ENCODE measurements at places on chromosomes 7 and 10.

DNA sequence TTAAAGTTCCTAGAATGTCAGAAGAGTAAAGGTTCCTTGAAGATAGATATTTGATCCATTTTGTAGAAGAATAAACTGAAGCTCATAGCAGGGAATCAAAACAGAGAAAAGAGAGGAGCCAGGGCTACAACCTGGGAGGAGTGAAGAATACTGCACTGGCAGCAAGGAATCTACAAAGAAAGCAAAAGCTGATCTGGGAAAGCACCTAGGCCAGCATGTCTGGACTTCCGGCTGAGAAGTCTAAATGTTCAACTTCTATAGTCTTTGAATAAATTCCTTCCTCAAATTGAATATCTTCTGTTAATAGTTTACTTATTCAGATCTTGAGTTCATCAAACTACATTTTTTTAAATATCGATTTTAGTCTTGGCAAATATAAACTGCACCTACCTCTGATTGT, 78.2 kb downstream of the VPS41 start:
- no peak for DNase-seq

GRCh38 chr10:1663226-1663625, 74.1 kb downstream of the ADARB2 start:
- no peak for DNase-seq

DNA sequence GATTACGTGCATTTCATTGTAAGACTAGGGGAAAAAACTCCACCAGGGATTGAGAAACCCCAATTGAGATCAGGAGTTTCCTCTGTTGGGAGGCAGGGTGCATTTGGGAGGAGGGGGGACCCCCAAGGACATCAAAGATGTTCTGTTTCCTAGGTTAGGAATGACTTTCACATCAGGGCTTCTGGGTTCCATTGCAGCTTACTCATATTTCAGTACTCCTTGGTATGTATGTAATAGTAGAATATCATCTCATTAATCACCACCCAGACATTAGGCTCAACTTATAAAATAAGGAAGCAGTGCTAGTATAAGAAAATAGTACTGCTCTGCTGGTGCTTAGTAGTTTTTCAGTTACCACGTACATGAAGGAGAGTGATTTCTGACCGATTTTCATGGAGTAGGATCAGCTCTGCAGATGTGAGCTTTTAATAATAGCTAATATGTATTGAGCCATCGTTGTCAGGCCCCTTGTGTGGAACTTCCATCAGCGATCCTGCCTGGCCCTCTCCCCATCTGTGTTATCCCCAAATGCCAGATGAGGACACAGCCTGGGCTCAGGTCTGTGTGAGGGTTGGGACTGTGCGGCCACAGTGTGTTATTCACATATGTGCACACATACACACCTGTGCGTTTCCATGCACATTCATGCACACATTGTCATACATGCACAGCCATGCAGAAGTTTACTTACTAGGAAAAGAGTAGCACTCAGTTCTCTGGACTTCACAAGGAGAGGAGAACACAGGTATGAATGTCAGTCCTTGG, 23.5 kb downstream of the UPP1 start:
- DNase-seq, result no peak

- no peak for DNase-seq
Measured at GRCh38 chr10:121926671-121927317, 1.0 kb downstream of the ATE1 start.

DNA sequence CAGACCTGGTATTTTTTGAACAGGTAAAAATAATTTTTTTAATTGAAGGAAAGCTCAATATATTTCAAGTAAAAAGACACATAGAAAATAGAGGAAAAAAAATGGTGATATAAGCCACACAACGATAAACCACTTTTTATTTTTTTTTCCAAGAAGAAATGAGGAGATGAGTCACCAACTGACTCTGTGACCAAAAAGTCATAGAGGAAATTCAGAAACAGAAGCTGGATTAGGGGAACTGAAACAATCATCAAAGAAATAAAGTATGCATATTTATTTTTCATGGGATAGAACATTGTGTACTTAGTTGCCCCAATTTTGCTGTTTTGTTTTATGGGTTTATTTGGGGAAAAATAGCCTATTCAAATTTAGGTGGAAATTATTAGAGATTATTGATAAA, 176.8 kb upstream of the AGR3 start:
- DNase-seq, result no peak

GRCh38 chr10:107166403-107166802, 1.9 kb upstream of the SORCS1 start:
- no peak for DNase-seq

GRCh38 chr7:70343519-70343918, 745.2 kb downstream of the AUTS2 start:
- DNase-seq, result no peak

GRCh38 chr10:103752680-103753248, 102.6 kb downstream of the SH3PXD2A start:
- DNase-seq, result no peak

DNA sequence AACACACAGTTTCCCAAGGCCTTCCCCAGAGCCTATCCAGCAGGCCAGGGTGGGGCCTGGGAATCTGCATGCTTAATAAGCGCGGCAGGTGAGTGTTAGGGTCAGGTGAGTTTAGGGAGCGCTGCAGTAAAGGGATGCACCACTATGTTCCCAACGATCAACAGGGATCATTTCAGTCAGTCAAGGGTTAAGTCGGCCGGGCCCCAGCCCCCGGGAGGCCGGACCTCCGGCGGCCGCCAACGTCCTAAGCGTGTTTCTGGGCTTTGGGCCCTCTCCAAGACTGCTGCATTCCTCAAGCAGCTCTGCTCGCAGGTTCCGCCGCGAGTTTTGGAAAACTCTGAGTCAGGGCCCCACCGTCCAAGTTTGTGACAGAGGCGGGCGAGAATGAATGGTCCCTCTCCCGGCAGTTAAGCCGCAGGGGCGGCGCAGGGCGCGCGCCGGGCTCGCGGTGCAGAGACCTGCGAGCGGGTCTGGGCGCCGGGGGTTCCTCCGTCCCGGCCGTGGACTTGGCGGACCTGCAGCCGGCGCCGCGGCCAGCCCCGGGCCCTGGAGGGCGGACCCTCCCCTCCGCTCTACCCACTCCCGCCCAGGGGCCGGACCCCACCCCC, 81.6 kb downstream of the ARHGAP22 start:
- peak; percentile 92 for DNase-seq

GRCh38 chr10:116915340-116915739, 66.0 kb downstream of the ENO4 start:
- no peak for DNase-seq

DNA sequence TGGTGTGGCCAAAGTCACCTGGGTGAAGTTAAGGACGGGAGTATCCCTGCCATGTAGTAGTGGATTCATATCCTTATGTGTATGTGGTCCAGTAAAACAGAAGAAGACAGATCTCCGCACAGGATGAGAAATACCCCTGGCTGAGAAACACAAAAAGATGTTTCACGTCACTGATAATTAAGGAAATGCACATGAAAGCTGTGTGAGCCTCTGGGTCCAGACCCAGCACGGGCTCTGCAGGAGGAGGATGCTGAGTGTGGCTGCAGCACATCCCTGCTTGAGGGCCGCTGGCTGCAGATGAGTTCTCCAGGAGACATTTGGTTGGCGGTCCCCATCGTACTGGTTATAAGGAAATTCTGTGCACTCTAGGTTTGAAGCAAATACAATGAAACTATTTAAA, 8.2 kb upstream of the SUN1 start:
- no peak for DNase-seq

DNA sequence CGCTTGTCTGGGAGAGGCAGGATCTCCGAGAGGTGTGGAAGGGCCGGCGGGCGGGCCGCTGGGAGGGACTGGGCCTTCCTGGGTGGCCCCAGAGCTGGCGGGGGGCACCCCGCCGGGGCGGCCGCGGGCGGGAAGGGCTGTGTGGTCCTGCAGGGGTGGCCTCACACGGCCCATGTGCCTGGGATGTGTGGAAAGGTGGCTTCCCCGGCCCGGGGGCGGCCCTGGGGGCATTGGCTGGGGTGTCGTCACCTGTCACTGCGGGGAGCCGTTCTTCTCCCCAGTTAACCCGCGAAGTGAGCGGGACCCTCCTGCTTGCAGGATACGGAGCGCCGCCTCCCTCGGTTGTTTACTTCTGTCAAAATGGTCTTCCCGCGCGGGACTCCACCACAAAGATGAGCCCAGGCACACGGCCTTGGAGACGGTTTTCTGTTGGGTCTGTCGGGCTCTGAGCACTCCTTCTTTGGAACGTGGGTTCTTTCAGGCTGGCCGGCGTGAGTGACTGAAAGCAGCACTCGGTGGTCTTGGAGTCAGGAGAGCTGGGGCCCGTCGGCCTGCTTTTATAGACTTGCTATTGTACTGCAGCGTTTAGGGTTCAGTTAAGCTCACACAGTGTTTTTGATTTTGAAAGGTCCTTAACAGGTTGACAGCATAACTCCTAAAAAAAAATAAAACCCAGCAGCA, 700 bp downstream of the SMC3 start:
- no peak for DNase-seq

GRCh38 chr7:34487391-34488115, 170.5 kb upstream of the NPSR1 start:
- no peak for DNase-seq

- no peak for DNase-seq
Measured at GRCh38 chr7:121113288-121113687, 124.8 kb downstream of the CPED1 start.

DNA sequence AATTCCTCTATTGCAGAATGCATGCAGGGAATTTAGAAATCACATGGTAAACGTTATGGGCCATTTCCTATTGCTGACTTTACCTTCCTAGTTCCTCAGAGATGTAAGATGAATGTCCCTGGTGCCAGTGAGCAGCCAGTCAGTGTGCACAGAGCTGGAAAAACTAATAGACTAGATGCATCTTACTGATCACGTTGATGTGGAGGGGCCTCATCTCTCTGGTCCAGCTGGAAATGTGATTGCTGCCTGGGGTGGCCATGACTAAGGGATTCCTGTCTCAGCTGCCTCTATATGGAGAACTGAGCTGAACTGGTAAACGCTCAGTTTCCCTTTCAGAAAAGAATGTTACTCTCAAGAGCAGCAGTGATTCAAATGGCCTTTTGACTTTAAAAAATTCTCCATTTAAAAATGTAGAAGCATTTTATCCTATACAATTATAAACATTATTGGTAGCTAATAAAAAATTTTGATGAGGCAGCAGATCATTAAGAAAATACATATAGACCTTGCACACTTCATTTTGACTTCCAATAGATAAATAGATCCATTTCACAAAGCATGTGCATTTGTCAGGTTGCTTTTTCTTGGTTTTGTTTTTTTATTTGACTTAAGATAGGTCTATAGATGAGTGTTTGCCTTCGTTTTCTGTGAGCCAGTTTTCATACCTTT, 80.5 kb upstream of the INSYN2A start:
- DNase-seq, result no peak

- no peak for DNase-seq
Measured at GRCh38 chr7:70456719-70457118, 675.2 kb upstream of the GALNT17 start.

- DNase-seq, result no peak
Measured at GRCh38 chr10:36424502-36424901, 700.9 kb upstream of the ANKRD30A start.

DNA sequence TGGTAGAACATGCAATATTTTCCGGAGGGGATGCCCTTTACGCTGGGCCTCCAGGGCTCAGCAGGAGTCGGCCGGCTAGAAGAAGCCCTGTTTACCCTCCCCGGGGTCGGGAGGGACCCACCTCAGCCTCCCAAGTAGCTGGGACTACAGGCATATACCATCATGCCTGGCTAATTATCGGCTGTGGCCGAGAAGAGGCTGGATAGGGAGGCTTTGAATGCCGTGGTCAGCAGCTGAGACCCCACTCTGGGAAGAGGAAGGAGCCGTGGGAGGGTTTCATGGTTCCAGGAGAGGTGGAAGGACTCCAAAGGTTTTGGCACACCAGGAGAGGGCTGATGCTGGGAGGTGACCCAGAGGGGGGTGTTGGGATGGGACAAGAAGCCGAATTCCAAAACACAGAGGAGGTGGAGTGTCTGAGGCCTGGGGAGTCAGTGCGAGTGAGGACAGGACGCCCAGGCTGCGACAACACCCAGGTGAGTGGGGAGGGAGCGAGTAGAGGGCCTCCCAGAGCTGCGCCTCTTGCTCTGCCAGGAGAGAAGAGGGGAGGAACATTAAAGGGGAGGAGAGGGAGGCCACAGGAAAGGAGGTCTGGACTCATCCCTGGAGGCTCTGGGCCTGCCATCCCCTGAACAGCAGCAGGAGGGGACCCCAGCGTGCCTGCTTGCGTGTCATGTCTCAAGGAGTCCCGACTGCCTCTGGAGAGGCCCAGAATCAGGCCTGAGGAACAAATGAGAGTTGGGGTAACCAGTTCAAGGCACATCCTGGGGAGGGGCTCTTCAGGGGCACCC, 19.6 kb downstream of the GRID2IP start:
- no peak for DNase-seq

GRCh38 chr10:120765226-120765803, 85.8 kb upstream of the WDR11 start:
- DNase-seq, result no peak

GRCh38 chr10:10872035-10872673, 145.5 kb upstream of the CELF2 start:
- peak; percentile 38 for DNase-seq

DNA sequence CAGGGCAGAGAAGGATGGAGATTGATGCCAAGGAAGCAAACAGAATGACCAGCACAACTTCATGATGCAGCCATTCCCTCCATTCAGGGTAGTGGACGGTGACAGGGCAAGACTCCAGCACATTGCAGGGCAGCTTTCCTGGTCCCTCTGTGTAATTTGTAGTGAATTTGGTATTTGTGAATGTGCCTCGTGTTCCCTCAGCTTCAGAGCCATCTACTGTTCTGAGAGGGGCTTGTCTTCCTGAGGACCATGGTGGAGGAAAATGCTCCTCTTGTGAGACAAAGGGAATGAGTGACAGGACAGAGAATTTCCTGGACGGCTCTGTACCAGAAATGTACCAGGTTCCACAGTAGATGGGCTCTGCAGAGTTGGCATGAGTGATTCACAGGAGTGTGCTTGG, 132.1 kb downstream of the ADRA2A start:
- DNase-seq, result no peak

DNA sequence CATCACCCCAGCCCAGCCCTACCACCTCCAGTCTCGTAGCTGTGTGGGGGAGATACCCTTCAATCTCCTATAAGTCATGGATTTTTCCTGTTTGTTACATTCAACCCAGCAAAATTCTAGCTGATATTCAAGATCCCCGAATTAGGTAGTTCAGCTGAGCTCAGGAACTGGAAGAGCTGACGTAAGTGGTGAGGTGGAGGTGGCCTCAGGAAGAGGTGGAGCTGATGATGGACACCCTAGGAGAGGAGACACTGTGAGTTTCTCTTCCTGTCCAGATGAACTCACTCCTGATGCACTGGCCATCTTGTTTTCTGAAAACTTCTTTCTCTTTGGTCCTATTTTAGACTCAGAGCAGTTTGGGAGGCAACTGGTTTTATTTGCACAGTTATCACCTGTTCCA, 90.5 kb upstream of the PITRM1 start:
- no peak for DNase-seq

Data from MG63 (cell line).